Sciatic nerve (tissue), 2 donors: ENCODE measurements at places on chromosomes 1 and 21. TPM values are rescaled to one million over a fixed set of nuclear protein-coding genes. Genes with fewer than 3 reads are reported as not detected.

KRTAP15-1 gene
- total RNA-seq = not detected

OR2T2 gene
- not detected for total RNA-seq

DNA sequence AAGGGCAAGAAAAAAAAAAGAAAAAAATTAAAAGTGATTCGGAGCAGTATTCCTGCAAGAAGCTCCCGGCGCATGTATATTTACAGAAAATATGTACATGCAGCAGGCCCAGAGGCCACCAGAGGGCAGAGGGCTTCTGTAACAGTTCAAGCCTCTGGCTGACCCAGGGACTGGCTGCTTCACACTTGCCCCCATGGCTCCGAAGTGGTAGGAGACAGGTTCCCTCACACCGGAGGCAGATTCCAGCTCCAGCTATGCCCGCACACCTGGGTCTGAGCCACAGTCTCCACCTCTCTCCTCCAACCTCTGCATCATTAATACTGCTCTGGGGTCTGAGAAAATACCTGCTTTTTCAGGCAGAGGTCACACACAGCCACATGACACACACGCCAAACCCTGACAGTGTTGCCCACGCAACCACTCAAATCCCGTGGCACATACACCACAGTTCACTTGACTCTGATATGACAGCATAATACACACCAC lies 2.2 kb upstream of the ARHGAP30 start:
- DNase-seq = no peak

DNA sequence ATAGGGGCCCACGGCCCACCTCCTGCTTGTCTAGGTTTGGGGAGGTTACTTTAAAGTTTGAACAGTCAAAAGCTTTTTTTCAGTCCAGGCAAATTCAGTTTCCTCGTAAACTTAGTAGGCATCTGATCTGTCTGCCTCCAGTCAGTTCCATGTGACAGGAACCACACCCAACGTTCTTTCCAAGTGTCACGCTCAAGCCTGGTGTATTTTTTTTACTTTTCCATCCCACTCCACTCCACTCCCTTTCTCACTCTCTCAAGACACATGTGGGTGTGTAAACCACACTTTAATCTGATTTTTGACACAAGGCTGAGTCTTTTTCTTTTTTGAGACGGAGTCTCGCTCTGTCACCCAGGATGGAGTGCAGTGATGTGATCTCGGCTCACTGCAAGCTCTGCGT lies 60.3 kb upstream of the GPR153 start:
- DNase-seq = no peak

DNA sequence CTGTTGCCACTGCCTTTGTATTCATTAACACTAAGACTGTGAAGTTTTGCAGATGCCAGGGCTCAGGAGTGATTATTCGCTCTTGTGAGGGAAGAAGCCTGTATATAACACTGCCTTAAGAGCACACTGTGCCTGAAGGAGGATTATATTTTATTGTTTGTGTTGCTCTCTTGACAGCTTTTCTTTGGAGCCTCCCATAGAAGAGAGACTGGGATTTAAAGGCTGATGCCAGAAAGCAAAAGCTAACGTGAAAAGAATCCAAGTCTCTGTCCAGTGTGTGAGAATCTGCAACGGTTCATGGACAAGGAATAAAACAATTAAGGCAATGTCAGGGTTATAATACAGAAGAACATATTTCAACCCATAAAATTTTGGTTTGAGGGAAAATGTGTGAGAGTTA lies 316.8 kb downstream of the NFIA start:
- no peak for DNase-seq

DNA sequence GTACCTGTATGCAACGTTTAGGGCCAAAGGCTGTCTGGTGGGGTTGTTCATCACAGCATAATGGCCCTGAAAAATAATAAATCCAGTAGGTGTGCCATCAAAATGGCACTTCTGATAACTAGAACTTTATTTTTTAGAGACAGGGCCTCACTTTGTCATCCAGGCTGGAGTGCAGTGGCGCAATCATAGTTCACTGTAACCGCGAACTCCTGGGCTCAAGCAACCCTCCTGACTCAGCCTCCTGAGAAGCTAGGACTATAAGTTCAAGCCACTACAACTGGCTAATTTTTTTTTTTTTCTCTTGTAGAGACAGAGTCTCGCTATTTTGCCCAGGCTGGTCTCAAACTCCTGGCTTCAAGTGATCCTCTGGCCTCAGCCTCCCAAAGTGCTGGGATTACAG lies 4.7 kb downstream of the SNAPIN start:
- peak; percentile 15 for DNase-seq

- DNase-seq = no peak
Observed at GRCh38 chr1:220045356-220046051, 801 bp downstream of the EPRS1 start.

- DNase-seq = no peak
Observed at GRCh38 chr1:41632781-41633575, 148.5 kb upstream of the EDN2 start.

DNA sequence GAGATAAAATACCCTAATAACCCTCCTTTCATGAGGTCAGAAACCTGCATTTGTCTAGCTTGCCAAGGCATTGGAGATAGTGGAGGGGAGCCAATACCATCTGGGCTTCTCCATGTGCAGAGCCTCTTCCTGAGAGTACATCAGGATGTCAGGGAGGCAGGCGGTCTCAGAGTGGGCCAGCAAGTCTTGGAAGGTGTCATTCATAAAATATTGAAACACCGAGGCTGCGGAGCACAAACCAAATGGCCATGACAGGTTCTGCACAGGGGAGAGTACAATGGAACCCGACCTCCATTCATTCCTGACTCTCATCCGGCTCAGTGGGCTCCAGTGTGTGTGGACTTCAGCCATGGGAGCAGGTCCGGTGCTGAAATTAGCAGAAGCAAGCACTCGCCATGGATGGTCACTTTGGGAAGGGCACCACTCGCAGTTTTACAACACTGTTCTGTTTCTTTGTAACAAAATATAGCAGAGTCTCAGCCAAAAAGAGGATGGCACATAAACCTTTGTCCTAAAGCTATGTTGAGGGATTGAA lies 446.6 kb downstream of the SIPA1L2 start:
- no peak for DNase-seq

- no peak for DNase-seq
Observed at GRCh38 chr1:43340559-43340958, 2.9 kb downstream of the MPL start.

GRCh38 chr1:168082008-168082876 lies 54.5 kb downstream of the GPR161 start:
- peak; percentile 82 for DNase-seq
